CD4-positive, alpha-beta T cell treated with Interleukin-17A for 1 hour (primary cell): ENCODE measurements at places on chromosomes 7 and 10.

DNA sequence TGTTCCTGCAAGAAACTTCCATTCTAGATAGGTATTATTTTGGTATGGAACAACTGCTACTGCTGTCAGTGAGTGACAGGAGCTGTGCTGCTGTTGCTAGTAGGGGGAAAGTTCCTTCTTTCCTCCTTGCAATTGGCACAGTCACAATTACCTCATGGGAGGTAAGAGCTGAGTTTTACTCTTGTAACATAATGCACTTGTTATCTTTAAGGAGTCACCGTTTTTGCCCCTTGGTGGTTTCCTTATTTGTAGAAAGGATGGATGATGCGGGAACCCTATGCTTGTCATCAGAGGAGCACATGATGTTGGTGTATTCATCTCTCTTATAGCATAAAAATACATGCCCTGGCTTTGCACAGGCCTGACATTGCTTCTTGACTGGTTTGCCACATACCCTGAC is 234.7 kb upstream of the NPY start:
- DNase-seq, result no peak

DNA sequence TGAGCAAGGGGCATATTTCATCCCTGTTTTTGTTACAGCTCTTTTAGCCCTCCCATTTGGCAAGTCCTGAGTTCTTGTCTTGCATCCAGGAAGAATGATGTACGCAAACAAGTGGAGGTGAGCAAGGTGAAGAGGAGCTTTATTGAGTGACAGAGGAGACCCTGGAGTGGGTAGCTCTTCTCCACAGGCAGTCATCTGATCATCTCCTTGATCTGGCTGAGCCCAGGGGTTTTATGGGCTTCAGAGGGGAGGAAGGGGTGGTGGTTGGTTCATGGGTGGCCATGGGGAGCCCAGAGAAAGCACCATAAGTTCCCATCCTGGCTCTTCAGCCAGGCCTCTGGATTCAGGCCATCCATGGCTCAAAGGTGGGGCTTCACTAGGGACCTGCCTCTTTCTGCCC is 21.9 kb downstream of the STEAP1 start:
- DNase-seq, result no peak

DNA sequence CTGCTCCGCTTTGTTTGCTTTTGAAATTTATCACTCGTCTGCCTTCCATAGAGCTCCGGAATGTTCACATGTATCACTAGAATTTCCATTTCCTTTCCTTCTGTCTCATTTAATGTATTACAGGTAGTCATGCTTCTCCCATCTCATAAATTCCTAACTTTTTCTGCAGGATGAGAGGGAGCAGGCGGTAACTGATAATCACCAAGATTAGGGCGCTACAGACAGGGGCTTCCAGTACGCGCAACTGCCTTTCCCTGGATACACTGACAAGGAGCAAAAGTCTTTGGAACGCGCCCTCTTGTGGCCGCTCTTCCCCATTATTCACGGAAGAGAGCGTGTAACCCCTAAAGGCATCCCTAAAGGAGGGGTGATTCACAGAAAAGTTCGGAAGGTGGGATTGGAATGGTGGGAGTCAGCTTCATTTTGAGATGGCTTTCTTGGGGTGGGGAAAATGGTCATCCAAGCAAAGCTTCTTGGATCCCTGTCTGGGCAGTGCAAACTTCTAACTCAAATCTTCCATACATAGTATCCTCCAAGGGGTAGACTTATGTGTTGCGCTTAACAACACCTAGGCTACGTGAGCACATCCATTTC is 6.5 kb downstream of the INHBA start:
- peak; percentile 2 for DNase-seq

- DNase-seq, result no peak
These were observed 33.0 kb downstream of the ORC5 start for GRCh38 chr7:104174798-104175197.

GRCh38 chr7:131026297-131027000 is 292.4 kb upstream of the KLF14 start:
- DNase-seq, result no peak

DNA sequence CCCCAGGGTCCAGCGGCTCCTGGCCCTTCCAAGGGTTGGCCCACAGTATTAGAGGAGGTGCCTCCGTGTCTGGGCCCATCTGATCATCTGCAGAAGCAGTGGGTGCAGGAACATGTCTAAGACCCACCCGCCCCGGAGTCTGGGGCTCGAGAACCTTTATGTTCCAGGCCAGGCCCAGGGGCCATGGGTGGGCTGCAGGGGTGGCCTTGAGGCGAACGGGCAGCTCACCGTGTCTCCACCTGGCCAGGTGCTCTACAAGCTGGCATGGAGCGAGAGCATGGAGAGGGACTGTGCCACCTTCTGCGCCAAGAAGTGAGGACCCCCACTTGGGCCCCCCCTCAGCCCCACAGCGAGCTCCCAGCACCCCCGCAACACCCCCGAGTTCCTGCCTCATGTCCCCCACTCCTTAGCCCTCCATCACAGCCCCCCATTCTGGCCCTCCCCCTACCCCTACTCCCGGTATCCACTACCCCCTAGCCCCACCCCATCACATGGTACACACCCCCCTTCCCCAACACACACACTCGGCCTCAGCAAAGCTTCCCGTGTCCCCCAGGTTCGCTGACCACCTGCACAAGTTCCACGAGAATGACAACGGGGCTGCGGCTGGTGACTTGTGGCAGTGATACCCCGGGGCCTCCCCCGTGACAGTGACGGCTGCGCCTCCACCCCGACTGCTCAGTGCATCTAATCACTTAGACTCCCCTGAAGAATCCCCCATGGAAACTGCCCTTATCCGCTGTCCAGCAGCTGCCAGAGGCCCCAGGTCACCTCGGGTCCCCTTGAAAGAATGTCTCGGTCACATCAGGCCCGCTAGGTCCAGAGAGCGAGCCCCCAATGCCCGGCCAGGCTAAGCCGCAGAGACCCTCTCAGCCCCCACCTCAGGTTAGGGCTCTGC is 4.0 kb upstream of the SH2B2 start:
- DNase-seq, result no peak

DNA sequence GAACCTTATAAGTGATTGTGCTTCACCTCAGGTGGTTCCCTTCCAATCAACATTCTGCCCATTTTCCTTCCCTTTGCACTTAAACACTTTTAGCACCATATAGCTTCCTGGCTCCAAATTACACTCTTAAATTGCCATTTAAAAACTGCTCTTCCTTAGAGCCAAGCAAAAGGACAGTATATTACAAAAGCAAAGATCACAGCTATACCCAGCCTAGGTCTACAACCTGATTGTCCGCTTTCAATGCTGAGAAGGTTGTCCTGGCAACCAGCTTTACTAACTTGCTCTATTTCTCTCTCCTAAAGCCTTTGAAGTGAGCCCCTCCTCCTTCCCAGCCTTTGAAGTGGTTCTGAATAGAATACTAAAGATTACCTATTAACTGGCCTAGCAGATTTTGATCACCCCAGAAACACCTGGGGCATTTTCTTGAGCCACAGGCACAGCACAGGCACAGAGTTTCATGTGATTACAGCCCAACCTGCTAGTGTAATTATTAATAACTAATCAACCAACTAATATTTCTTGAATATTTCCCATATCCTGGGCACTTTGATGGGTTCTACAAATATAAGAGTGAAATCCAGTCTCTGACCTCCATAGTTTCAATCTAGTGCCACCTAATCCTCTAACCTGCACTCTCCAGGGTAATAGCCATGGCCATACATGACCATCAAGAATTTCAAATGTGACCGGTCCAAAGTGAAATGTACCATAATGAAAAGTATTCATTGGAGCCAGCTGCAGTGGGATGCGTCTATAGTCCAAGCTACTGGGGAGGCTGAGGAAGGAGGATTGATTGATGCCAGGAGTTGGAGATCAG is 63.6 kb upstream of the TRIM24 start:
- no peak for DNase-seq

- DNase-seq, result no peak
These were observed 44.5 kb upstream of the CAV2 start for GRCh38 chr7:116455009-116455408.

DNA sequence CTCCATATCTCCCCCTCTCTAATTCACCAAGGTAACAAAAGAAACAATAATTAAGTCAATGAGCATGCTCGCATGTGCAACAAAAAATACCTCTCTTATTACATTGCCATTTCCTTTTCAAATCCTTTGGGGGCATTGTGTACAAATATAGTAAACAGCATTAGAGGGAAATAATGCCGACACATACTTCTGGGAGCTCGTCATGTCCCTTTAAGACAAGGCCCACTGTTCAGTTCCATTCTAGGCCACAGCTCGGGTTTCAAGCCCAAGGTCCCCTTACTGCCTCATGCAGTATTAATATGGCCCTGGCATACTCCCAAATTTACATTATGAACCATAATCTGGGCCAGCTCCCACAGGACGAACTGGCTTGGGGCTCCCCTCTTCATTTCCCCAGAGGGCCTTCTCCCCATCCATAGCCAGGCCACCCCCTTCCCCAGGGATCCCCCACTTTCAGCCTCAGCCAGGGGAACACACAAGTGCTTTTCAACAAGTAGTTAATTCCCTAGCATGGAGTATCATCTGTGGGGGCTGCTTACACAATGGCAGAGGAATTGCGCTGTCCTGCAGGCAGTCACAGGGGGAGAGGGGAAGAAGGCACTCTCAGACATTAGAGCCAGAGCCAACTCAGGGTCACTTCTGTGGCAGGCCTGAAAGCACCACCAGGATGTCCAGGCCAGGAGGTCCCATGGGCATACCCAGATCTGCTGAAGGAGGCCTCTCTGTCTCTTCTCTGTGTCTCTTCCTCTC is 110.6 kb downstream of the KCNMA1 start:
- DNase-seq, result no peak

DNA sequence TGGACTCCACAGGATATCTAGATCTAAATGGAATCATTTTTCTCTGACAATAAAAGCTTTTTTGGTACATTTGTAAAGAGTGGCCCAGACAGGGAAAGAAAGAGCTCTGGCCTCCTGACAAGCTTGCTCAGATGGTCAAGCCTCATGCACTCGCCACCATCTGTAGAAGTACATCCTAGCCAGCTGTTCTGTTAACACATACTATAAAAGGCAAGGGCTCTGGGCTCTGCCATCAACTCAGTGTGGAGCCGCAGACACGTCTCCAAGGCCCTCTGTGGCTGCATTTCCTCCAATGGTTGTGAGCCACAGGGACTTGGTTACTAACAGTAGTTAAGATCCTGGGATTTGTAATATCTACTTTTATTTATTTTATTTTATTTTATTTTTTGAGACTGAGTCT is 70.8 kb upstream of the KDM7A start:
- no peak for DNase-seq

DNA sequence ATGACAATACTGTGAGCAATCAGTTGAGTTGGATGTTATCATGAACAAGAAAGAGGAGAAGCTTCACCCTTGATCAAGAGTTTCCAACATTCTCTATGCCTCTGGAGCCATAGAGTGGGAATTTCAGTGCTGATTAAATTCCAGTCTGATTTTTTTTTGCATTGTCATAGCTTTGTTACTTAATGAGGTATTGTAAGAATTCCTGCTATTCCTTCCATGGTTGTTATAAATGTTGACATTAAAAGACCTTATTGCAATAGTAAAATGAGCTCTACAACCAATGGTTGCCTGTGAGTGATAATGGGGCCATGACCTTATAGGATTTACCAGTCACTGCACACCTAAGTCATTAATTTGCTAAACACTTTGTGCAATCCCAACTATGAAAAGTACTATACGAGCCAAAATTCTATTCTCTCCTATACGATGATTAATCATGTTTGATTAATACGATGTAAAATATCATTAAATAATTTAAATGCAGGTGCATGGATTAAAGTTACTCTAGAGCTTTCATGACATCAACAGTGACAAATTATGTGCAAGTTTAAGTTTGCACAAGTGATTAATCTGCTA is 353.2 kb upstream of the KLF6 start:
- DNase-seq, result no peak

DNA sequence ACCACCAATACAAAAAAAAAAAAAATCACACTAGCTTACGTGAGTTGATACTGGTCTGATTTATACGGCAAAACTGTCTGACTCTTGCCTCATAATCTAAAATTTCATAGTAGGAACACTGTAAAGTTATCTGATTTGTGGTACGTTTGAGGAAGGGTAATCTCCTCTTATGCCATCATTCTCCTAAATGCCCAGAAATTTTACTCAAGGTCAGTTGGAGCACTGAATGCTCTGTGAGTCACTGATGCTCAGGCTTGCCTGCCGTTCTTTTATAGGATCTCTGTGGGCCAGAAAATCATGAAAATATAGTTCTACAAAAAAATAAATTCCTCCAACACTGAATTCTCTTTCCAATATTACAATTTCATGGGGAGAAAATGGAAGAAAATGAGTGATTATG is 135.7 kb downstream of the PDE1C start:
- DNase-seq, result no peak

DNA sequence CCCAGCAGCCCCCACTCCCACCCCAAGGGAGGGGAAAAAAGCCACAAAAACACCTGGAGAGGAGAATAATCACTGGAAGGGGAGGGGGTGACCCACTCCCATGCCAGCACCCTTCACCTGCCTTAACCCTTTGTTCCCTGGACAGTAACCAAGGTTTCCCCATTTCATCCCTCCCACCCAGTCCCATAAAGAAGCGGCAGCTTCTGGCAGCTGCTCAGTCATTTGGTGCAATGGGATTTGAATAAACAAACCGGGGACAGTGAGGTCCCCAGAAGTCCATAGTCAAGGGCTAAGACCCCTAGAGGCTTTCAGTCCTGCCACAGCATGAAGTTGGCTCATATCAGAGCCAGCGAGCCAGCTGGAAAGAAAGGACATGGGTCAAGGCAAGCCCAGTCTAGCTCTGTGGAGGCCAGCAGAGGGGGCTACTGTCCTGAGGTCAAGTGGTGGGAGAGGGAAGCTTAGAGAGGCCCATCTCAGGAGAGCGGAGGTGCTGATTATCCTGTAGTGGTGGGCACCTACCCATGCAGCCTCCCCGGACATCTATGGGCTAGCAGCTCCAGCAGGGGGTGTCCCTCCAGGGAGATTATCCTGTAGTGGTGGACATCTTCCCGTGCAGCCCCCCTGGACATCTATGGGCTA is 58.9 kb upstream of the LBX1 start:
- DNase-seq, result no peak

GRCh38 chr10:62643606-62644587 is 160.6 kb upstream of the ADO start:
- no peak for DNase-seq

DNA sequence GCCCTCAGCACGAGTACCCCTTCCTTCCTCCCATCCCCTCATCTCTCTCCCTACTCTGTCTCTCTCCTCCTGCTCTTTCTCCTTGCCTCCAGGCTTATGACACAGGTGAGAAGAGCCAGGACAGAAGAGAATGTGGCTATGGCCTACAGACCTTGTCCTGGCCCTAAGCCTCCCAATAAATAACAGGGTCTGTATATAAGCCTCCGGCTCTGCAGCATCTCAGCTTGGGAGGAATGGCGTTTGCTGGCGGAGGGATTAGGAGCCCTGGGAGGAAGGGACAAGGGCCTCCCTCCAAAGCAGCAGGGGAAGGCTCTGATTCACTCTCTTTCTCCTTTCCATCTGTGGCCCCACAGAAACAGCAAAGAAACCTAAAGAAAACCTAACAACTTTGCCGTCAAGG is 45.8 kb downstream of the COL13A1 start:
- DNase-seq, result no peak

DNA sequence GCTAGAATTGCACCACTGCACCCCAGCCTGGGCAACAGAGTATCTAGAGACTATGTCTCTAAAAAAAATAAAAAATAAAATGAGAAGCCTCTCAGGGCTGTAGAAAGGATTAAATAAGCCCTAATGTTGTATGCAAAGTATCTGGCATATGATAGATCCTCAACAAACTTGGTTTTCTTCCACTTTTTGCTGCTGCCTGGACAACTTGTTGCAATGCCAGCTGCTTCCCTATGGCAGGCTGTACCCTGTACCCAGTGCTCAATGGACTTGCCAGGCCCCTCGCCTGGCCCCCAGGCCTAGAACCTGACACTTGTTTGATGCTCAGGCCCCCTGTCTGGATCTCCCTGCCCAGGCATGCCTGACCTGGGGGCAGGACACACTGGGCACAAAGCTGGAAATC is 28.5 kb upstream of the CDH23 start:
- no peak for DNase-seq
